ENCODE measurements at places on chromosomes 12 and 14.

DNA sequence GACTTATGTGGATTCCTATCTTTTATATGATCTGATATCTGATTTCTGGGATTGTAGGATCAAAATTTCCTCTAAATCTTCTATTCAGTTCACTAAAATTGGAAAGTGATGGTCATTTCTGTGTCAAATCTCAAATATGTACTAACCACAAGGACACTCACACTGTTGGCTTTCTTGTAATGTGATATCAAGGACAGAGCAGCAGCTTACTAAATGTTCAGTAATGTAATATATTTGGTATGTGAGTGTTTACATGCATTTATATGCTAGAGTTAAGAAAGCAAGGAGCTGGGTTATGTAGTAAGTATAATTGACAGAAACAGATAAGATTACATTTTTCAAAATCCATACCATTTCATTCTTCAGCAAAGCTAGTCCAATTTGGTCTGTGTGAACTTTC is 16.5 kb downstream of the PUS7L start:
- no peak for DNase-seq

DNA sequence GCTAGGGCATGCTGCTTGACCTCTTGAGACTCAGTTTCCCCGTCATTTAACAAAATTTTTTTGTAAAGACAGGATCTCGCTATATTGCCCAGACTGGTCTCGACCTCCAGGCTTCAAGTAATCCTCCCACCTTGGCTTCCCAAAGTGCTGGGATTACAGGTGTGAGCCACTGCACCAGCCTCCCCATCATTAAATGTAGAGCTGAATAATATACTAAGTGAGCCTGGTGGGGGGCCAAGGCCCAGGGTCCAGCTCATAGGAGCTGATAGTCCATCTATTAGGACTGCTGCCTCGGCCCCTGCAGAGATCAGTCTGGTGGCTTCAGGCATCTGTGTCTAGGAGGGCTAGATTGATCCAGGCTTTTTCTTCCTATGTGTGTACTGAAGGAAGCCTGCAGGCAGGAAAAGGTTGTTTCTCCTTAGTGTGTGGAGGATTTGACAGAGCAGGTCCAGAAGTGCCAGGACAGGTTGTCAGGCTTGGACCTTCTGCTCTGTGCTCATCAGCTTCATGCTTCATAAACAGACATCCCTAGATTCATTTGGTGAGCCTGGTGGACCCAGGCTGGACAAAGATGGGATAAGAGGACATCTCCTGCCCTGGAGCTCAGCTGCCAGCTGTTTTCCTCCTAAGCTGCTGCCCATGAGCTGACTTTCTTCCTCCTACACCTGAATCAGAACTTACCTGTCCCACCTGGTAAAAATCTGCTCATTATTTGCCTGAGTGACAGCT is 135.4 kb downstream of the ZFP36L1 start:
- no peak for DNase-seq

- no peak for DNase-seq
Observed at GRCh38 chr12:8038659-8039114, 6.2 kb downstream of the FOXJ2 start.

DNA sequence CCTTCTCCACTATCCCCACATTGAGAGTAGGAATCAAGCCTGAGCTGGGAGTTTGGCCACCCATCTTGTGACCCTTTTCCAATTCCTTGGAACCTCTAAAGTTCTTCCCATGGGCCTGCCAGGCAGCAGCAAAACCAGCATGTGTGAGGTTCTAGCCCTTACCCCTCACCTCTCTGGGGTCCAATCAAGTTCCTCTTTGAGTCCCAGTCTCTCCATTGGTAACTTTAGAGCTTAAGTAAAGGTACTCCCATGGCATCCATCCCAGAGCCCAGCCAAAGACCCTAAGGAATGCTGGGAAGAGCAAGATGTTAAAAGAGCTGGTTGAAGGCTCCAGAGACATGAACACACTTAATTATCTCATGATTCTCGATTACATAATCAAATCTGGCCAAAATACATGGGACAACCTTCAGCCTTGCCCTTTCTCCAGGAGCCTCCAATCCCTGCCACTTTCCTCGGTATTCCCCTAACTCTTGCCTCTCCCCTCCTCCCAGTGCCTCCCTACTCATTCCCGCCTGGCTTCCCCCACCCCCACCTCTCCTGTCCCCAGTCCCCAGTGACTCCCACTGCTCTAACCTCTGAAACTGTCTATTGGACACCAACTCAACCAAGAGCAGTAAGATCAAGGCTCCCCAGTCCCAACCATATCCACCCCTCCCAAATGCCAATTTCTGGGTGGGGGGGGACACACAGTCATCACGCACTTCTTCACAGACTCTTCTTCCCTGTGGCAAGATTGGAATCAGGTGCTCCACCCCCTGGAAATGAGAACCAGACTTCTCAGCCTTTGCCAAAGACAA is 4.8 kb upstream of the TNS2 start:
- DNase-seq = no peak

GRCh38 chr14:74763803-74764531 is 851 bp downstream of the YLPM1 start:
- DNase-seq = no peak

GRCh38 chr12:107091989-107092641 is 1.2 kb downstream of the CRY1 start:
- no peak for DNase-seq

- DNase-seq = no peak
Observed at GRCh38 chr12:67042697-67043131, 226.4 kb upstream of the CAND1 start.

- no peak for DNase-seq
Observed at GRCh38 chr12:6469609-6470374, 685 bp downstream of the VAMP1 start.

GRCh38 chr12:110721570-110721969 is 21.1 kb downstream of the PPP1CC start:
- DNase-seq = no peak

DNA sequence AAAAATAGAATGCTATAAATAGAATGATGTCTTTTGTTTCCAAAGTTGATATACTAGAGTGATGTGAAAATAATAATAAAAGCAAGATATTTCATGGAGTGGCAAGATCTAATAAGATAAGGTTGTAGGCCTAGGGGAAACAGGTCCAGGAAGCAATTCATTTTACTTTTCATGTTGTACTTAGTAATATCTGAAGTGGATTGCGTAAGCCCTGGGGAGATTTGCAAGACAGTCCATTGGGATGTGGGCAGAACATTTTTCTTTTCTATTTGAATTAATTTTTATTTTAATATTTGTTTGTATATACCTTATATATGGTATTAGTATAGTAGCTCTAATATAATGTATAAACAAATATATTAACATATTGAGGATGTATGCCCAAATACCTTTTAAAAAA is 7.5 kb downstream of the NUBPL start:
- no peak for DNase-seq

- no peak for DNase-seq
Observed at GRCh38 chr12:18421867-18422266, 160.5 kb downstream of the PIK3C2G start.

DNA sequence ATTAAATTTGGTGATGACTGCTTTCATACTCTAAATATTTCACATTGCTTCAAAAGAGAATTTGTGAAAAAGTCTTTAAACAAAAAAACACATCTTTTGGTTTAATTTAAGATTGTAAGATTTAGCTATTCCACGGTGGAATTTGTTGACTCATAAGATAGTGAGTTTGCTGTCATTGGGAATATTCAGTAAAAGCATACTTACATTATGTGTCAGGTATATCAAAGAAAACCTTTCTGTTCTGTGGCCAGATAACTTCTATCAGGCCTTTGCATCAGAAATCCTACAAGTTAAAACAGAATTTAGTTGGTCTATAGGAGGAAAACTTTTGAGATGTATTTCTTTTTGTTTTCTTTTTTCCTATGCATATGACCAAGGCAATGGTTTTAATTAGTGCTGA is 148.8 kb upstream of the E2F7 start:
- no peak for DNase-seq

DNA sequence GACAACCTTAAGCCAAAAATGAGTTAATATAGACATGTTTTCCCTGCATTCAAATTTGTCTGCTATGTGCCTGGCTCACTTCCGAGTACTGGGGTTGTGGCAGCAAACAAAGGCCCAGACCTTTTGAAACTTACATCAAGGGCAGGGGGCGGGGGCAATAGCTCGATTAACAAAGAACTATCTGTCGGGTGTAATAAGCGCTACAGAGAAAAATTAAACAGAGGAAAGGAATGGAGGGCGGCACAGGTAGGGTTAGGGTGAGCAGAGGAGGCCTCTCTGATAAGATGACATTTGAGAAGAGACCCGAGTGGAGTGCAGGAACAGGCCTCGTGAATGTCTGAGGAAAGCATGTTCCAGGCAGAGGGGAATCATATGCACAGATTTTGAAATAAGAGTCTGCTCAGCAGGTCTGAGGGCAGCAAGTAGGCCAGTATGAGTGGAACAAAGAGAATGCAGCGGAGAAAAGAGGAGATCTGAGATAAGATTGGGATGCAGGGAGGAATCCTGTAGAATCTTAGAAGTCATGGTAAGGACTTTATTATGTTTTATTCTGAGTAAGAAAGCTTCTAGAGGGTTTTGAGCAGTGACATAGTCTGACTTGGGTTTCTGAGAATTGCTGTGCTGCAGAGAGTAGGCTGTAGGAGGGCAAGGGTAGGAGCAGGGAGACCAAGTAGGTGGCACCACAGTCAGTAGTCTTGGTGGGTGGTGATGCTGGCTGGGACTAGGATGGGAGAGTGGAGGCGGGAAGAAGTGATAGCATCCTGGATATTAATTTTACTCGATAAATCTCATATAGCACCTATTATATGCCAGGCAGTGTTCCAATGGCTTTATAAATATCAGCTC is 52.6 kb downstream of the BICDL1 start:
- DNase-seq = no peak

DNA sequence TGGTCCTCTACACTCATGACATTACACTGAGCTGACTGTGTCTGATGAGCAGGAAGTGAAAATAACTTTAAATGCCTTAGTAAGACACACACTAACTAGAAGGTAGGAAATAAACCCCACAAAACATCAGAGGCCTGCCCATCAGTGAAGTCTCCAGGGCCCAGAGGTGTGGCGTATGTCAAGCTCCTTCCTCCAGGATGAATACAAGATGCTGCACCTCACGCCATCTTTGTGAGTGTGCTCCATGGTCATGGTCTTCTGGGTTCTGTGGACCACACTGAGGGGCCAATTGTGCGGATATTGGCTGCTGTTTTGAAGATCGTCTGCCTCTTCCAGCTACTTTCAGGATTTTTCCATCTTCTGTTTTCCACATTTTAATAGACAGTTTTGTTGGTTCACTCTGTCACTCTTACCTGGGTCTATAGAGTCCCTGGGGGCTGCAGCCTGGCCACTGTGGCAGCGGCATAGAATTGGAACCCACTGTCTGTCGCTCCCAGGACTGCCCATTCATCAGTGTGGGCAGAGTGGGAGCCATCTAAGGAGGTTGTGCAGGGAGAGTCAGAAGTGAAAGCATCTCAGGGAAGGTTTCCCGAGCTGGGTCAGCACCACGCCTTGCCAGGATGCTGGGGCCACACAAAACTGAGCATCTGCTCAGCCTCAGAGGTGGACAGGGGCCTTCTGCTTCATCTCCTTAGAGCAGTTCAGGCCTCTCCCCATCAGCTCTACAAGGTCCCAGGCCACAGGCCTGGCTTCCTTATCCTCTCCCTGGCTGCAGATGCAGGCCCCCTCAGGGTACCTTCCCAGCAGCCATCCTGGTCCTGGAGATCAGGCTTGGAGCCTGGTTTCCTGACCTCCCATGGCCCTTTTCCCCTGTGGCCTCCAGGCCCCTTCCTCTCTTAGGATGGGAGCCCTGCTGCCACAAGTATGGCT is 57.5 kb upstream of the C14orf180 start:
- no peak for DNase-seq

DNA sequence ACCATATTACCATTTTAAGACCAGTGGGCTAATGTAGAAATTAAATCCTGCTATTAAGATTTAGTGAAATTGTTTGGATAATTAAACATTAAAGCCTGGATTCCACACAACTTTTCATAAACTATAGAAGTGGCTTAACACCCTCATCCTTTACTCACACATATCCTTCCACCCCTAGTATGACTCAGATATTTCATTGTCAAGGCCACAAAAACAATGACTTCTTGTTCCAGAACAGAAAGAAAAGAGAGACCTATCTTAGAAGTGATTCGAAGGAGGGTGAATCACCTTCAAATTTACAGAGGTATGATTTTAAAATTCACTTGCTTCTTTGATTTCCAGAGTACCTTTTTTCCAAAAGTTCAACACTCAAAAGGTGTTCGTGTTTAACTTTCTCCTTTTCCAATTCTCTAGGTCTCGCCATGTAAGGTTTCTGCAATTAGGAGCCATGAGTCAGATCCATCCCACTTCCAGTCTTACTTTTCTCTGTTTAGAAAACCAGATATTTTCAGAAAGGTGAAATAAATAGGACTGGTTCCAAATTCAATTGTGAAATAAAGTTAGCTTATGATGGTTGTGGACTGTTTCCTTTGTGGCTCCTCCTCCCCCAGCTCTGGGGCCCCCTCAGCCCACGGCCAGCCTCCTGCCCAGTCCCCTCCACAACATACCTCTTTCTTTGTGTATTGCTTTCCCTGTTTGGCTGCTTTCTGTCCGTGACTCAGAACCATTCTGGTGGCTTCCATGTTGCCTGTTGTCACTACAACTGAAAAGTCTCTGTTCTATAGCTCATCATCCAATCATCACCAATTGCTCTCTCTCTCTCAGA is 24.6 kb upstream of the MGP start:
- peak; percentile 9 for DNase-seq

- DNase-seq = no peak
Observed at GRCh38 chr12:64663015-64663414, 52.7 kb downstream of the RASSF3 start.

GRCh38 chr12:41140117-41140516 is 48.0 kb upstream of the PDZRN4 start:
- DNase-seq = no peak

DNA sequence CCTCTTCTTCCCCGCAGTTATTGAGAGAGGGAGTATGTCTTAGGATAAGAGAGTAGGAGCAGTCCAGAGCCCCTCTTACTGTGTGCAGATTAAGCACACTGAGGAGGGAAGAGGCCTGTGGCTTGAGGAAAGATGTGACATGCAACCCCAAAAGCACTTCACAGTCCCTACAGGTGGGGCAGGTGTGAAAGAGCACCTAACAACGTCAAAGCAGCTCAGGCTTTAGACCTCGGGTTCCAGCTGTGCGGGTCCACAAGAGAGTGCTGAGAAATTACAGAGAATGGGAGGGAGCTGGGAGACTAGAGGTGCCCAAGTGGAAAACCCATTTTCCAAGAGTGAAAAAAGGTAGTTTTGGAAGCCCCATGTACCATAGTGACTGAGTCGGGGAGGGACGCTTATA is 127.6 kb downstream of the SLC25A47 start:
- no peak for DNase-seq

- no peak for DNase-seq
Observed at GRCh38 chr12:12915656-12916055, 24.3 kb downstream of the GPRC5A start.

GRCh38 chr14:79514700-79515099 is 696.6 kb downstream of the DIO2 start:
- DNase-seq = no peak

DNA sequence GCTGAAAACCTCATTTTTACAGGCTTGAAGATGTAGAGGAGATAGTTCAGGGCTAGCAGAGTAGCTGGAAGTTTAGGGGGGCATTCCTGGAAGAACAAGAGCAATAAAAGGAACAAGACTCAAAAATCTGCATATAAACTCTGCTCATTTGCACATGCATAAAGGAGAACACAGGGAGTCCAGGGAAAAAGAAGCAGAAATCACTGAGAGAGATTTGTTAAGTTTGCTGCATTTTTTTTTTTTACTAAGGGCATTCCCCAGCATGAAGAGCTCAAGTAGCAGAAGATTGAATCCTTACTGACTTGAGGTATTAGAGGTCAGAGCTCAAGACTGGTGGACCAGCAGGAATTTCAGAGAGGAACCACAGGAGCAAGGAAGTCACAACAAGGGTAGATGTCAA is 28.2 kb upstream of the BCL11B start:
- DNase-seq = no peak

Data from activated T-cell treated with anti-CD3 and anti-CD28 coated beads for 24 hours (primary cell).